ENCODE measurements at places on chromosomes 12 and 14. TPM values are rescaled to one million over a fixed set of nuclear protein-coding genes. Genes with fewer than 3 reads are reported as not detected.

Gene GPR84
- not detected for total RNA-seq

Gene MRPL51
- total RNA-seq = 161 TPM

Gene MMP19
- 2.6 TPM for total RNA-seq

Gene CD163
- not detected for total RNA-seq
